ENCODE measurements at places on chromosomes 13 and 19. TPM values are rescaled to one million over a fixed set of nuclear protein-coding genes. Genes with fewer than 3 reads are reported as not detected.
A peak's percentile ranks its signal among the peaks of the same experiment; 100 is the strongest.

- DNase-seq, result no peak
- H3K27me3 ChIP-seq, result no peaks in the 10 kb centered on the region
- no peak overlapping the region for H3K4me3 ChIP-seq
- H3K36me3 ChIP-seq, result no peaks in the 10 kb centered on the region
- peaks cover 8% of the 10 kb centered on the region for H3K4me1 ChIP-seq
- H3K27ac ChIP-seq, result no peak overlapping the region
Observed at GRCh38 chr13:113125506-113126264, 3.1 kb downstream of the F10 start.

The OR7C1 gene
- not detected for total RNA-seq

GRCh38 chr19:42270346-42271044, 1.4 kb downstream of the CIC start:
- peak overlapping the region; percentile 88 for H3K4me3 ChIP-seq
- no peak overlapping the region for H3K27ac ChIP-seq
- peaks cover 16% of the 10 kb centered on the region for H3K36me3 ChIP-seq
- H3K4me1 ChIP-seq, result peaks cover 4% of the 10 kb centered on the region
- no peak for DNase-seq
- H3K27me3 ChIP-seq, result no peaks in the 10 kb centered on the region

DNA sequence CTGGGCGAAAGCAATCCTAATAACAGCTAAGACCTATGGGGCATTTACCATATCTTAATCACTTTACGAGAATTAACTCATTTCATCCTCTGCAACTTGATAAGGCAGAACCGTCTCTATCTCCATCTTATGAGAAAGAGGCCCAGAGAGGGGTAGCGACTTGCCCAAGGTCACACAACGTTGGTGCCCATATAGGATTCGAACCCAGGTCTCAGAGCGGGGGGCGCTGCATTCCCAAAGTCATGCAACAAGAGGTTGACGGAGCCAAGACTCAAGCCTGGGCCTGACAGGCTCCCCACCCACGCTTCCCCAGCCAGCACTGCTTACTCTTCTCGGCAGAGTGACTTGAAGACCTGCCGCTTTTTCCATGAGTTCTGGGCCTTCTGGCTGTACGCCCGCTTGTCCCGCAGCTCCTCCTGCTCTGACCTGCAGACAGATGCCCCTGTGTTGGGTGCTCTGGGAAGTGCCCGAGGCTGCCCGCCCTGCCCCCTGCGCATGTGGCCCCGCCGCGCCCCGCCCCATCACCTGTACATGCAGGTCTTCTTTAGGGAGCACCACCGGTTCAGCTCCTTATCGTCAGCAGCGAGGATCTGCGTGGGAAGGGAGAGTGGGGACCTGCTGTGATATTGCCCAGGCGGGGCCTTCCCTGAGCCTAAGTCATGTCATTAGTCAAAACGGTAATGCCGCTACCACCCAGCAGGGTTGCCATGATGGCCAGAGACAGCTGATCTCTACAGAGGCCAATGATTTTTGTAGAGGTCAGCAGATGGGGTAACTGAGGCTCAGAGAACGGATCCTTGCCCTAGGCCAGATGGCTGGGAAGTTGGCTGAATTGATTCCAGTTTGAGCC, 10.8 kb downstream of the KRI1 start:
- H3K27ac ChIP-seq, result peak overlapping the region; percentile 16
- H3K36me3 ChIP-seq, result peaks cover 62% of the 10 kb centered on the region
- H3K4me3 ChIP-seq, result no peak overlapping the region
- H3K4me1 ChIP-seq, result no peaks in the 10 kb centered on the region
- H3K27me3 ChIP-seq, result no peaks in the 10 kb centered on the region

DNA sequence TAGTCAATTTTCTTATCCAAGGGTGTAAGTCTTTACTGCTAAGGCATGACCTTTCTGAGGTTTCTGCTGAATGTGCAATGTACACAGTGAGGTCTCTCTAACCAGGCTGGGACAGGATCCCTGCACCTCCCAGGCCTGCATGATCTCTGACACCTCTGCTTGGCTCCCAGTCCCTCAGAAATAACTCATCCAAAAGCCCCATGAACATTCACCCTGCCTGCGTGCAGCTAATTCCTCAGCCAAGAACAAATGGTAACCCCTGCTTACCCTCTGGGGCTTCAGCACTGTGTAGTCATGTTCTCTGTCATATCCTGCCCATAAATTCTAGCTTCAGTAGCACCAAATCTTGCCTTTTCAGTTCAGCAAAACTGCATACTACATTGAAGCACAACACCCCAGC, 1146.3 kb upstream of the MIR17HG start:
- H3K36me3 ChIP-seq, result no peaks in the 10 kb centered on the region
- no peak overlapping the region for H3K4me3 ChIP-seq

DNA sequence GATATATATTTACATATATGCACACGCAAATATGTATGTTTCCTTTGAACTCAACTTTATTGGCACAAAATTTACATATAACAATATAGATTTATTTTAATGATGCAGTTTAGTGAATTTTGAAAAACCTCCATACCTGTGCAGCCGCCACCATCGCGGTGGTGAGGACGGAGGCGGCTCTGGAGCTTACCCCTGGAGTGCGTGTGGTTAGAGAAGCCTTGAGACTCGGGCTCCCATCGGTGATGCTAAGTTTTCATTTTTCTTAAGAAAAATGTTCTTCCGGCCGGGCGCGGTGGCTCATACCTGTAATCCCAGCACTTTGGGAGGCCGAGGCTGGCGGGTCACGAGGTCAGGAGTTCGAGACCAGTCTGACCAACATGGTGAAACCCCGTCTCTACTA, 31.8 kb downstream of the GJA3 start:
- no peak overlapping the region for H3K27ac ChIP-seq
- peak overlapping the region; percentile 77 for H3K4me3 ChIP-seq
- DNase-seq, result no peak
- peaks cover 49% of the 10 kb centered on the region for H3K27me3 ChIP-seq
- H3K4me1 ChIP-seq, result no peaks in the 10 kb centered on the region

The PRTN3 gene
- total RNA-seq, result not detected

The SELENOV gene
- 8.7 TPM for total RNA-seq

DNA sequence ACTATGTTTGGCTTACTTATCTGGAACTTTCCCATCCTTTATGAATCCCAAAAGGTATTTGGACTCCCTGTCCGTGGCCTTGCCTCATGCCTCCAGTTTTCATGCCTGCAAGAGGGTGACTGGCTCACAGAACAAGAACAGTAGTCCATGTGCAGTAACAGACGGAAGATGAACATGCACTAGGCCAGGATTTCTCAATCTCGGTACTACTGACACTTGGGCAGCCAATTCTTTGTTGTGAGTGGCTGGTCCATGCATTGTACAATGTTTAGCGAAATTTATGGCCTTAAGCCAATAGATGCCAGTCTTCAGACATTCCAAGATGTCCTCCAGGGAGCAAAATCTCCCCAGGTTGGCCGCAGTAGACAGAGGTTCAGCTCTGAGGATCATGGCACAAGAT, 61.9 kb downstream of the DOCK9 start:
- no peaks in the 10 kb centered on the region for H3K36me3 ChIP-seq
- no peaks in the 10 kb centered on the region for H3K4me1 ChIP-seq
- no peaks in the 10 kb centered on the region for H3K27me3 ChIP-seq
- H3K27ac ChIP-seq, result no peak overlapping the region
- DNase-seq, result no peak
- H3K4me3 ChIP-seq, result no peak overlapping the region

DNA sequence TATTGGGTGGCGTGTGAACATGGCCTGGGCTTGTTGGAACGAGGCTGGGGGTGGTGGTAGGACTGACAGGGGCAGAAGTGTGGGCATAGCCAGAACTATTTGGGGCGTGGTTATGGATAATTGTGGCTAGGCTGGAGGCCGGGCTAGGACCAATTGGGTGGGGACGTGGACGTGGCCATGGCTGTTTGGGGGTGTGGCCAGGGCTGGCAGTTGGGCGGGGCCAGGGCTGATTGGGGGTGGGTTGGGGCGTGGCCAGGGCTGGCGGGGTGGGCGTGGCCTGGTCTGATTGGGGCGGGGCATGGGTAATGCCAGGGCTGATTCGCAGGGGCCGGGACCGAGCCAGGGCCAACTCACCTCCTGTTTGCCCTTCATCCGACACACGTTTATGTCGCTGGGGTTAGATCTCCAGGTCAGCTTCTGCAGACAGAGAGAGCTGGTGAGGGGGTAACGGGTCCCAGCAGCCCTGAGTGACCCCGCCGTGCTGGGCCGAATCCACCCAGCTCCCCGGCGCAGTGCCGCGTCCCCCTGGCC, 2.8 kb downstream of the SEMA6B start:
- no peaks in the 10 kb centered on the region for H3K27me3 ChIP-seq
- no peak overlapping the region for H3K4me3 ChIP-seq
- peaks cover 9% of the 10 kb centered on the region for H3K36me3 ChIP-seq
- H3K27ac ChIP-seq, result no peak overlapping the region

DNA sequence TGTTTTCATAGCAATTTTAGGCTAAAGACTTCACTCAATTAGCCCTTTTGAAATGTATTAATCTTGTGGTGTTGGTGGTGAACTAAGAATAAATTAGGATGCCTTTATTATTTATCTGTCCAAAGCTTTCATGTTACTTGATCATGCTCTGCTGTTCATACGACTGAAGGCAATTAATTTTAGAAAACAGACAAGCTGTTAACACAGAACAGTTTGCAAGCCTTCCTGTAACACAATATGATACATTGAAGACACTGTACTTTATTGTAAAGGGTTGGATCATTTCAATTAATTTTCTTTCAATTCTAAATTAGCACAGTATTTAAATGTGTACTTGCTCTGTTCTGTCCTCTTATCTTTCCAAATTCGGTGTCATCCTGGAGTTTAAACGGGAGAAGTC, 794.3 kb upstream of the MIR17HG start:
- no peak overlapping the region for H3K4me3 ChIP-seq
- no peak for DNase-seq
- H3K27me3 ChIP-seq, result no peaks in the 10 kb centered on the region
- no peaks in the 10 kb centered on the region for H3K4me1 ChIP-seq

- H3K36me3 ChIP-seq, result peaks cover 31% of the 10 kb centered on the region
- peak overlapping the region; percentile 90 for H3K4me3 ChIP-seq
- peak overlapping the region; percentile 41 for H3K27ac ChIP-seq
- H3K27me3 ChIP-seq, result no peaks in the 10 kb centered on the region
Observed at GRCh38 chr19:10105509-10106099, 558 bp upstream of the PPAN start.

DNA sequence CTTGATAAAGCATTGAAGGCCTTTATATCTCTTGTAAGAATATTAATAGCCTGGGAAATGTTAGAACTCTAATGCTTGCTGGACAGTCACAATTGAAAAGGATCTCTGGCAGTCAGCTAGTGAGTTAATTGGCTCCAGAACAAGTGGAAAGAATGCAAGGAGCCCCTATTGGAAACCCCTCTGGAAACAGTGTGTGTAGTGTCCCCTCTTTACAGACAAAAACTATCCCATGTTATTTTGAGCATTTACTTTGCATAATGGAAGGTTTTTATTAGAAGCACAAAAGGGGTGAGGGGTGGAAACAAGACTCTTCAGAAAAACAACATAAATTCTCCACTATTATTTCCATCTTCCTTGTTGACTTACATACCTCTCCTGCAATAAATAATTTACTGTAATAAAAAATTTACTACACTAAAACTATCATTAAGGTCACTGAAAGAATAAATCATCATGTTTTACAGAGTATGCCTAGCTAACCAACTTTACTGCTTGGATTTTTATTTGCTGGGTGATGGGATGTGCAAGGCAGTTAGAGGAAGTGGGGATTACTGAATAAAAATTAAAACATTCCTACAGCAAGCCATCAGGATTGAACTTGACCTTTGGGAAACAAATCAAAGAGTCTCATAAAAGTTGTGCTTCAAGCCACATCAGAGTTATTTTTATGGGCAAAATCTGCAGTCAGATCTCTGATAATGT, 610.4 kb downstream of the TBC1D4 start:
- no peaks in the 10 kb centered on the region for H3K36me3 ChIP-seq
- H3K27ac ChIP-seq, result no peak overlapping the region
- no peaks in the 10 kb centered on the region for H3K27me3 ChIP-seq
- no peak overlapping the region for H3K4me3 ChIP-seq

The FGF22 gene
- 0.77 TPM for total RNA-seq

DNA sequence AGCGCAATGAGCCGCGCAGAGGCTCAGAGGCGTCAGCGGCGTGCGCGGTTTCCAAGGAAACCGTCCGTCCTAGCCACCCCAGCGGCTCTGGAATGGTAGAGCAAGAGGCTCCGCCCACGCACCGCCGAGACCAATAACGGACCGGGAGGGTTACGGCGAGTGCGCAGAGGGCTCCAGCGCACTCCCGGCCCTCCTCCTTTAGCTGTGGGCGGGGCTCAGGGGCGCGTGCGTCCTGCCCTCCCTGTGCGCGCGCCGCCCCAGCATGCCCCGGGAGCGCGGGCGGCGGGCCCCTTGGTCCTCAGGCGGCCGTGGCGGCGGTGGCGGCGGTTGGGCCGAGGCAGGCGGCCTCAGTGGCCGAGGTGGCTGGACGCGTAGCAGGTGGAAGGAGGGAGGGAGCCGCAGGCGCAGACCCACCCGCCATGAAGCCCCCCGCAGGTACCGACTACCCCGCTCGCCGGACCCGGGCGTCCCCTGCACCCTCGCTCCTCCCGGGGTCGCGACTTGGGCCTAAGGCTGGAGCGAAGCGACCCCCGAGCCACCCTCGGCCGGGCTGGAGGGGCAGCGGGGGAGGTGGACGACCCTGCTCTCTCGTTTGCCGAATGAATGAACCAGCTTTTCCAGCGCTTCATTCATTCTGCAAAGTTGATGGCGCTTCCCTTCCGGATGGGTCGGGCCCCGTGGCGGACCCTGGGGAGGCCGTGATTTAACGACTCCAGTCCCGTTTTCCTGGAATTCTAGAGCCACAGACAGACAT, at the start of gene THOP1:
Gene THOP1, plus strand, starts transcription at position 260 of the 754 bp plus-strand sequence. Its CDS starts 160 bp downstream, at position 420.
- H3K36me3 ChIP-seq, result peaks cover 14% of the 10 kb centered on the region
- H3K27me3 ChIP-seq, result no peaks in the 10 kb centered on the region
- no peaks in the 10 kb centered on the region for H3K4me1 ChIP-seq
- H3K27ac ChIP-seq, result peak within 1 kb of the TSS; percentile 83
- peak; percentile 99 for DNase-seq

- DNase-seq, result no peak
- H3K36me3 ChIP-seq, result no peaks in the 10 kb centered on the region
- H3K4me1 ChIP-seq, result no peaks in the 10 kb centered on the region
- H3K4me3 ChIP-seq, result no peak overlapping the region
- no peaks in the 10 kb centered on the region for H3K27me3 ChIP-seq
Observed at GRCh38 chr13:84744203-84744602, 861.9 kb upstream of the SLITRK1 start.

- peak; percentile 83 for DNase-seq
- H3K27me3 ChIP-seq, result no peaks in the 10 kb centered on the region
- no peak overlapping the region for H3K27ac ChIP-seq
Observed at GRCh38 chr19:3507371-3508120, 1.4 kb downstream of the FZR1 start.

All from endodermal cell (in vitro differentiated cells).